Endothelial cell (in vitro differentiated cells): ENCODE measurements at places on chromosomes 1 and 21.

- H3K27ac ChIP-seq = no peak overlapping the region
- H3K4me1 ChIP-seq = no peaks in the 10 kb centered on the region
- no peaks in the 10 kb centered on the region for H3K27me3 ChIP-seq
- no peak for DNase-seq
- H3K36me3 ChIP-seq = peaks cover 49% of the 10 kb centered on the region
These were observed 11.4 kb downstream of the SDE2 start for GRCh38 chr1:225987491-225988316.

- H3K27me3 ChIP-seq = no peaks in the 10 kb centered on the region
- no peak for DNase-seq
- no peak overlapping the region for H3K4me3 ChIP-seq
- peaks cover 6% of the 10 kb centered on the region for H3K4me1 ChIP-seq
These were observed 11.2 kb downstream of the SCAF4 start for GRCh38 chr21:31720739-31721138.

DNA sequence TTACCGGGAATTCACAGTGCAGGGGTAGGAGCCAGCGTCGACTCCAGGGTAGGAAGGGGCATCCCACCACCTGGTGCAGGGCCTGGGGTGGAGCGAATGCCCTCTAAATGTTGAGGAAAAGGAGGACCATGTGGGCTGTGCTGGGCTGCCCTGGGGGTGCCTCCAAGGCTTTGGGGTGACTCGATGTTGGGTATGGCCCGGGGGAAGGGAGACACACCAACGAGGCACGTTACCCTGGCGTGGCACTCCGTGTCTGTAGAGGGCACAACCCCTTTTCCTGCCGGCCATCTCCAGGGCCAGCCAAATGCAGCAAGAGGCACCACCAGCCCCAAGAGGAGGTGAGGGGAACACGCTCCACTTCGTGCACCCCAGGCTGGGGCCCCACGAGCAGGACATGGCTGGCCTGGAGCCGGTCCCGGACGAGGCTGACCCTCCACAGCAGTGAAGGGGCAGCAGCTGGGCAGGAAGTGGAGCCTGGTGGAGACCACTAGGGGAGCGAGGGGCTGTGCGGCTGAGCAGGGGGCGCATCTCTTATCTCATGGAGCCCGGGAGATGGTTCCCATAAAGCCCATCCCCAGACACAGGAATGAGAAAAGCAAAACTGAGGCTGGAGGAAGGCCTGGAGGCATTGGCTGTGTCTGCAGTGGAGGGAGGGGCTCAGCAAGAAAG, 11.2 kb downstream of the ACTRT2 start:
- DNase-seq = no peak
- no peak overlapping the region for H3K4me3 ChIP-seq
- no peaks in the 10 kb centered on the region for H3K27me3 ChIP-seq
- H3K4me1 ChIP-seq = peaks cover 5% of the 10 kb centered on the region

GRCh38 chr1:231694075-231694431, 67.5 kb downstream of the DISC1 start:
- DNase-seq = no peak
- H3K4me1 ChIP-seq = peaks cover 76% of the 10 kb centered on the region
- H3K27ac ChIP-seq = no peak overlapping the region
- H3K27me3 ChIP-seq = peaks cover 13% of the 10 kb centered on the region
- peak overlapping the region; percentile 70 for H3K4me3 ChIP-seq

- no peaks in the 10 kb centered on the region for H3K36me3 ChIP-seq
- no peak overlapping the region for H3K4me3 ChIP-seq
- DNase-seq = no peak
- H3K27me3 ChIP-seq = peaks cover 5% of the 10 kb centered on the region
- peaks cover 4% of the 10 kb centered on the region for H3K4me1 ChIP-seq
- no peak overlapping the region for H3K27ac ChIP-seq
These were observed 3.3 kb upstream of the CAPN9 start for GRCh38 chr1:230743899-230744298.

- H3K27ac ChIP-seq = peak overlapping the region; percentile 90
- no peak overlapping the region for H3K4me3 ChIP-seq
- peaks cover 39% of the 10 kb centered on the region for H3K4me1 ChIP-seq
- no peak for DNase-seq
These were observed 85.1 kb downstream of the KCNN3 start for GRCh38 chr1:154784924-154785531.

GRCh38 chr21:25515484-25516405, 91.5 kb downstream of the MRPL39 start:
- H3K27ac ChIP-seq = no peak overlapping the region
- peaks cover 3% of the 10 kb centered on the region for H3K4me1 ChIP-seq
- H3K36me3 ChIP-seq = no peaks in the 10 kb centered on the region
- no peak for DNase-seq
- no peaks in the 10 kb centered on the region for H3K27me3 ChIP-seq

GRCh38 chr1:92663775-92664174, 121.1 kb downstream of the EVI5 start:
- no peak overlapping the region for H3K4me3 ChIP-seq
- H3K27ac ChIP-seq = no peak overlapping the region
- no peaks in the 10 kb centered on the region for H3K36me3 ChIP-seq
- no peak for DNase-seq
- no peaks in the 10 kb centered on the region for H3K4me1 ChIP-seq

GRCh38 chr1:247746391-247746935, 1.5 kb downstream of the OR14A2 start:
- H3K4me3 ChIP-seq = no peak overlapping the region
- H3K36me3 ChIP-seq = no peaks in the 10 kb centered on the region
- H3K4me1 ChIP-seq = no peaks in the 10 kb centered on the region
- no peak overlapping the region for H3K27ac ChIP-seq
- no peaks in the 10 kb centered on the region for H3K27me3 ChIP-seq

DNA sequence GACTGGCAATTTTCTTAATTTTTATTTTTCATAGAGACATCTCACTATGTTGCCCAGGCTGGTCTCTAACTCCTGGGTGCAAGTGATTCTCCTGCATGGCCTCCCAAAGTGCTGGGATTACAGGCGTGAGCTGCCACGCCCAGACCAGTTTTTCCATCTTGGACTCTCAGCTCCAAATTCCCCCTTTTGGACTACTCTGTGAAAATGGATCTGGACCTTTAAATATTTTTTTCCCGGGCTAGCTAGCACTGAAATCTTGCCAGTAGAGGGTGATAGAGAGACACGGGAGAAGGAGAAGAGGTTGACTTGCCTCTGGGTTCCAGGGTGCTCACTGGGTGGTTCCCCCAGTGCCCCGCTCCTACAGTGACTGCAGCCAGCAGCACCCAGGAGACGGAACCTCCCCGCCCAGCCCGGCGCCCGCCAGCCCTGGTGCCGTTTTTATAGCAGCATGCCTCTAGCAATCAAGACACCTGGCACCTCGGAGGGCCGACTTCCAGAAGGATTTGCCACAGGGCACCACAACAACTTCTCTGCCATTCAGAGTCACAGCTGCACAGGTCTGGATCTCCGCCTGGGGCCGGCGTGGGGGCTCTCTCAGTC, 34.7 kb upstream of the SCCPDH start:
- H3K27me3 ChIP-seq = peaks cover 6% of the 10 kb centered on the region
- no peak overlapping the region for H3K27ac ChIP-seq
- peaks cover 1% of the 10 kb centered on the region for H3K36me3 ChIP-seq
- H3K4me1 ChIP-seq = no peaks in the 10 kb centered on the region
- no peak overlapping the region for H3K4me3 ChIP-seq
